ENCODE measurements at places on chromosomes 3 and 15. TPM values are rescaled to one million over a fixed set of nuclear protein-coding genes. Genes with fewer than 3 reads are reported as not detected.
A peak's percentile ranks its signal among the peaks of the same experiment; 100 is the strongest.

RFTN1 gene
- total RNA-seq, result 72.6 TPM

DLL4 gene
- 30.2 TPM for total RNA-seq

GRCh38 chr3:99863588-99863987 is 45.9 kb downstream of the CMSS1 start:
- H3K36me3 ChIP-seq, result peaks cover 82% of the 10 kb centered on the region
- no peak overlapping the region for H3K4me3 ChIP-seq
- H3K27me3 ChIP-seq, result no peaks in the 10 kb centered on the region
- H3K27ac ChIP-seq, result peak overlapping the region; percentile 98

DNA sequence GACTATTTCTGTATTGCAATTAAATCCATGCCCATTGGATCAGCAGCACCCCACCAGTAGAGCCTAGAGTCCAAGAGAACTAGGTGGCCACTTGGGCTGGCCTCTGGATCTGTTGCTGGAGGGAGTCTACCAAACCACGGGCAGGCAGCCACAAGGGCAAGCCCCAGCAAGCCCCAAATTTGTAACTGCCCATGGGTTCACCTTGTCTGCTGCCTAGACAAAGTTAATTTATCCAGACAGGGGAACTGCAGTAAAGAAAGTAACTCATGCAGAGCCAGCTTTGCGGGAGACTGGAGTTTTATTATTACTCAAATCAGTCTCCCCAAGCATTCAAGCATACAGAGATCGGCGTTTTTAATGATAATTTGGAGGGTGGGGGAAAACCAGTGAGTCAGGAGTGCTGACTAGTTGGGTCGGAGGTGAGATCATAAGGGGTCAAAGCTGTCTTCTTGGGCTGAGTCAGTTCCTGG is 74.0 kb upstream of the TERB2 start:
- no peaks in the 10 kb centered on the region for H3K27me3 ChIP-seq
- H3K4me1 ChIP-seq, result no peaks in the 10 kb centered on the region
- no peaks in the 10 kb centered on the region for H3K36me3 ChIP-seq
- DNase-seq, result no peak
- H3K27ac ChIP-seq, result no peak overlapping the region

DNA sequence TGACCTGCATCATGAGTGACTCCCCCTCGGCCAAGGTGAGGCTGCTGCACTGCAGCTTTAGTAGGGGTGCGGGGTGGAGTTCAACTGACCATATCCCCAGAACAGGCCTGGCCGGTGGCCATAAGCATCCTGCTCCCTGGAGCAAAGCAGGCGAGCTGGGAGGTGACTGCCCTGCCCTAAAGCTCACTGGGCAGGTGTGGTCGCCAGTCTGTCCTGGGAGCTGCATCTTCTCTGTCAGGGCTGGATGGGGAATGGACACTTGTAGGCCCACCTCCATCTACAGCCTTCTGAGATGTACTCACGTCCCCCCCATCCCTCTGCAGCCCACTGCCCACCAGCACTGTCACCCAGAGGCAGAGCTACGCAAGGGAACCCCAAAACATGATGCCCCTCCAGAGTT is 14.5 kb downstream of the NBEAL2 start:
- no peaks in the 10 kb centered on the region for H3K27me3 ChIP-seq
- H3K4me1 ChIP-seq, result no peaks in the 10 kb centered on the region
- no peak overlapping the region for H3K27ac ChIP-seq

Data from ascending aorta (tissue), 2 donors.